ENCODE measurements at places on chromosomes 16 and 17. TPM values are rescaled to one million over a fixed set of nuclear protein-coding genes. Genes with fewer than 3 reads are reported as not detected.

DNA sequence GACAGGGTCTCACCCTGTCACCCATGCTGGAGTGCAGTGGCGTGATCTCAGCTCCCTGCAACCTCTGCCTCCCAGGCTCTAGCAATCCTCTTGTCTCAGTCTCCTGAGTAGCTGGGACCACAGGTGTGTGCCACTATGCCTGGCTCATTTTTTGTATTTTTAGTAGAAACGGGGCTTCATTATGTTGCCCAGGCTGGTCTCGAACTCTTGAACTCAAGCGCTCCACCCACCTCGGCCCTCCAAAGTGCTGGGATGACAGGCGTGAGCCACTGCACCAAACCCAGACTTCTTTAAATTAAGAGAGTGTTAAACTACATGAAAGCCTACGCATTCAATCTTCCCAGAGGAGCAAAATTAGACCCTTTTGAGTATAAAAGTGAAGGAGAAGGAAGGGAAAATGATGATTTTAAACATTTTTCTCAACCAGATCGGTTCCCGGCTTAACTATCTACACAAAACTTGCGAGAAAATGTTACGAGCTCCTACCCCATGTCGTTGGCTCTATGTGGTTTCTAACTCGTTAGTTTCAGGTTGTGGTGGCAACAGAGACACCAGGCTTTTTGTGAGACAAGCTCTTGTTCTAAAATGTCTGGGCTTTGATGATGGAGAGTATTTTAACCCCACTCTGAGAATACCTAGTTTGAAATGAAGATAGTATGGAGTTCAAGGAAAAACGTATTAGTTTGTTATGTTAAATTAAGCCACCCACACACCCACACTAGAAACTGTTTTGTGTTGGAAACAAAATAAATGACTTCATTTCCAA, 26.3 kb downstream of the STAT5B start:
- peak overlapping the region; percentile 80 for H3K27ac ChIP-seq
- no peak for DNase-seq
- H3K27me3 ChIP-seq, result no peaks in the 10 kb centered on the region
- no peaks in the 10 kb centered on the region for H3K36me3 ChIP-seq
- no peaks in the 10 kb centered on the region for H3K4me1 ChIP-seq

- DNase-seq, result no peak
- no peak overlapping the region for H3K27ac ChIP-seq
- H3K4me1 ChIP-seq, result no peaks in the 10 kb centered on the region
- no peaks in the 10 kb centered on the region for H3K27me3 ChIP-seq
Measured at GRCh38 chr17:28219771-28220170, 99.2 kb upstream of the TMEM97 start.

NOTUM gene
- 0.50 TPM for total RNA-seq

GRCh38 chr17:9850151-9850550, 24.4 kb downstream of the GLP2R start:
- H3K4me1 ChIP-seq, result no peaks in the 10 kb centered on the region
- no peak overlapping the region for H3K4me3 ChIP-seq
- no peaks in the 10 kb centered on the region for H3K36me3 ChIP-seq
- no peak overlapping the region for H3K27ac ChIP-seq
- H3K27me3 ChIP-seq, result no peaks in the 10 kb centered on the region

SLC4A1 gene
- not detected for total RNA-seq

RRAD gene
- 37.0 TPM for total RNA-seq
